HFFc6 (cell line): ENCODE measurements at places on chromosomes 11 and 22. TPM values are rescaled to one million over a fixed set of nuclear protein-coding genes. Genes with fewer than 3 reads are reported as not detected.

DNA sequence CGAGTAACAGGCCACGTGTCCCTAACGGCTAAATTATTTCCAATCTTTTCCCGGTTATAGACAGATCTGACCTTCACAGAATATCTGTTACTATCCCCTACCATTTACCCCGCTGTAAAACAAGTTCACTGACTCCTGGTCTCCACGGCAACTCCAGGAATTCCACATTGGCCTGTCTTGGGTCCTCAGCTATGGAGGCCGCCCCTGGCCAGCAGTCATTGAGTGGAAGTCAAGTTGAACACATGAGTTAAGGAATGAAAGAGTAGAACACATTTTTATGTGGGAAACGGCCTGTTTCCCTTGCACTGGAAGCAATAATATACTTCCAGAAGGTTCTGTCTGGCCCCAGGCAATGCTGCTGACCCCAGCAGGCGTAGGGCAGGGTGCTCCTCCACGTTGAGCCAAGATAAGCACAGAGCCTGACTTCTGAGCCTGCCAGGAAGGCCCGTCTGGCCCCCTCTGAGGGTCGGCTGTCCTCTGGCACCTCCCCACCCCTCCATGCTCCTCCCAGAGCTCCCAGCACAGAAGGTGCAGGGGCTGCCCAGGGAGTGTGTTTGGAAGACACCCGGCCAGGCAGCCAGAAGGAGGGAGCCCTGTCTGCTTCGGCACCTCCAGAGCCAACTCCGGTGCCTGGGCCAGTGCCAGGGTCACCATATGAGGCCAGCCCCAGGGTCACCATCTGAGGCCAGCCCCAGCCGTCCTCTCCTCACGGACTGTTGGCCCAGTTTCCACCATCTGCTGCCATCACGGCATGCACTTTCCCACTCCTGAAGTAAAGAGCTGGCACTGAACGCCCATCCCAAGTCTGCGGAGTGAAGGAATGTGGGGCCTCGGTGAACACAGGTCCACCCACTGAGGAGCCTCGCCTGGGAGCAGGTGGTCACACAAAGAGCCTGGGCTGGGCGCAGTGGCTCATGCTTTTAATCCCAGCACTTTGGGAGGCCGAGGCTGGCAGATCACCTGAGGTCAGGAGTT lies 813.2 kb downstream of the BRD1 start:
- no peak for DNase-seq

DNA sequence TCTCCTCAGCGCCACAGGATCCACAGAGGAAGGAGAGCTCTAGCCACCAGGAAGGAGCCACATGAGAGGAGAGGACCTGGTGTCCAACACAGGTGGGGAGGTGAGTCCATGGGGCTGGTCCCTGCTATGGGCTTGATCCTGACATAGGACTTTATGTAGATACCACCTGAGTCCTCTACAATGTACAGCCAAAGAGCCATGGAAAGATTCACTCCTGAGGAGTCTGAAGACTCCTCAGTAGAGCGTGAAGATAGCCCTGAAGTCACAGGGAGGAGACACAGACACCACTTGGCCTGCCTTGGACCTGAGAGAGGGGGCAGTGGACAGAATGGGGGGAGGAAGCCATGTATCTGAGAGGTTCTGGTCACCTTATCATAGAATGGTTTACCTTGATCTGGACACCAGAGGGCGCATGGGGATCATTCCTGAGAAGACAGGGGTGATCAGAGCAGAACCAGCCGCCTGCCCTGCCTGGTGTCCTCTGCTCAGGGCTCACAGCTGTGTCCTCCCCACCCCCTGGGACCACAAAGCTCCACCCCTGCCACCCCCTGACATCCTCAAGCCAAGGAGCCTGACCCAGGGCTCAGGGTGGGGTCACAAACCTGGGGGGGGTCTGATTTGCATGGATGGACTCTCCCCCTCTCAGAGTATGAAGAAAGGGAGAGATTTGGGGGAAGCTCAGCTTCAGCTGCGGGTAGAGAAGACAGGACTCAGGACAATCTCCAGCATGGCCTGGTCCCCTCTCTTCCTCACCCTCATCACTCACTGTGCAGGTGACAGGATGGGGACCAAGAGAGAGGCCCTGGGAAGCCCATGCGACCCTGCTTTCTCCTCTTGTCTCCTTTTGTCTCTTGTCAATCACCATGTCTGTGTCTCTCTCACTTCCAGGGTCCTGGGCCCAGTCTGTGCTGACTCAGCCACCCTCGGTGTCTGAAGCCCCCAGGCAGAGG lies 77.0 kb downstream of the ZNF280B start:
- DNase-seq: peak; percentile 53

KCNE3 gene
- 0.09 TPM in 1 of 3 replicates, not detected in the others for total RNA-seq

SLC22A25 gene
- total RNA-seq: not detected in 3 replicates

- no peak for DNase-seq
Measured at GRCh38 chr22:49119551-49119952, 708.1 kb downstream of the BRD1 start.
